ENCODE measurements at places on chromosomes 13 and 19.

- no peak for DNase-seq
These were observed 189.7 kb downstream of the ENOX1 start for GRCh38 chr13:43596924-43597598.

- DNase-seq = no peak
These were observed 314.1 kb downstream of the ZNF536 start for GRCh38 chr19:30686176-30686820.

- DNase-seq = no peak
These were observed 19.8 kb downstream of the COL4A1 start for GRCh38 chr13:110286833-110287819.

- DNase-seq = no peak
These were observed 1.8 kb downstream of the DACH1 start for GRCh38 chr13:71864986-71865873.

- DNase-seq = no peak
These were observed 1096.1 kb downstream of the OLFM4 start for GRCh38 chr13:54124700-54125099.

GRCh38 chr19:39297931-39298634, 1.9 kb downstream of the IFNL1 start:
- no peak for DNase-seq

- DNase-seq = no peak
These were observed 412.5 kb upstream of the PCDH9 start for GRCh38 chr13:67642657-67643056.

- no peak for DNase-seq
These were observed at the start of gene FOXA3 for GRCh38 chr19:45863840-45864628. TSS of gene FOXA3 (plus strand) at chr19:45864326. CDS start at chr19:45864457, 131 bp downstream.

DNA sequence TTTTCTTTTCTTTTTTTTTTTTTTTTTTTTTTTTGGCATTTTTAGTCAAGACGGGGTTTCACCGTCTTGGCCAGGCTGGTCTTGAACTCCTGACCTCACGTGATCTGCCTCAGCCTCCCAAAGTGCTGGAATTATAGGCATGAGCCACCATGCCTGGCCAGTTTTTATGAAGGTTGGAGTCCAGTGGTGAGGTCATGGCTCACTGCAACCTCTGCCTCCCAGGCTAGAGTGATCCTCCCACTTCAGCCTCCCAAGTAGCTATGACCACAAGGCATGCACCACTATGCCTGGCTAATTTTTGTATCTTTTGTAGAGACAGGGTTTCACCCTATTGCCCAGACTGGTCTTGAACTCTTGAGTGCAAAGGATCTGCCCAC, 4.2 kb downstream of the SNRPA start:
- no peak for DNase-seq
